ENCODE measurements at places on chromosomes 3 and 15.

GRCh38 chr15:94277485-94277884 is 46.1 kb downstream of the MCTP2 start:
- no peak for DNase-seq

DNA sequence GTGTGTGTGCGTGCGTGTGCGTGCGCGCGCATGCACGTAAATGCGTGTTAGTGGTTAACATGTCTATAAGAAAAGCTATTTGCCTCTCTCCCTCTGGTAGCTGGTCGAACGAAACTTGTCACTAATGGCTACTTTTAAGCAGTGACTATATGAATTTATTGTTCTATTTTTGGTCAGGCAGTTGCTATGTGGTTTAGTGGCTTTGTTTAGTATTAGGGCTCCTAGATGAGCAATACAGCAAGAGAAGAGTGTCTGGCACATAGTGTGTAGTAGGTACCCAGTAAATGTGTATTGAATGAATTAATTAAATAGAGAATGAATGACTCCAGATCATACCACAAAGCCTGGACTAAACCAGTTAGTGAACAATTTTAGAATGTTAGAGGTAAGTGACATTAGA is 171.6 kb downstream of the PPM1L start:
- no peak for DNase-seq

- DNase-seq: no peak
These were observed 100.8 kb downstream of the OPA1 start for GRCh38 chr3:193693774-193694173.

- DNase-seq: no peak
These were observed 336.0 kb upstream of the TRIM42 start for GRCh38 chr3:140341817-140342403.

GRCh38 chr15:45521596-45522327 is 793 bp downstream of the SLC30A4 start:
- DNase-seq: no peak

DNA sequence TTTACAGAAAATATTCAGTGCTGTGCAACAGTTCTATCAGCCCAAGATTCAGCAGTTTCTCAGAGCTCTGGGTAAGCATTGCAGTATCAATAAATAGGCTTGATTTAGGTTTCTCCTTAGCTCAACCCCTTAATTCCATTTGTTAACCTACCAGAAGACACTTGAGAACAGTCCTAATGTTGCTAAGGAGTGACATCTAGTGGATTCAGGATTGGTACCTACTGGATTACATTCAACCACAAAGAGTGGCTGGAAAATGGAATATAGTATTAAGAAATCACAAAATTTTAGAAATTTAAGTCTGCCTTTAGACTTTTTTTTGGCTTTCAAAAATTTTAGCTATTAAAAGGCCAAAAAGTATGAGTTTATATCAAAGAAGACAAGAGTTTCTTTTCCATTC is 34.7 kb downstream of the POLG start:
- no peak for DNase-seq

DNA sequence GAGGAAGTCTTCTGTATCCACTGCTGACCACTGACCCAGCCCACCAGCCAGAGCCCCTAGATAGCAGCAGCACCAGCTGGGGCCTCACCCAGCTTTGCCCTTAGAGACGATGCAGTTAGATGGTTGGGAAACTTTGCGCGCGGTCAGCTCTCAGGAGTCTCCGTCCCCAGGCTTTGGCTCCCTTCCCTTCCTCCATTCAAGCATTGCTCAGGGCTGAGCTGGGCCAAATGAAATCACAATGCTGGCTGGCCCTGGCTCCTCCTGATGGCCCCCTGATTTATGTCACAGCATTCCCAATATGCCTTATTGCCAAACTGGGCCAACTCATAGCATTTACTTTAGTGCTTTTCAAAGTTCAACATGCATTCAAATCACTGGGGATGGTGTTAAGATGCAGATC is 34.6 kb upstream of the RHCG start:
- DNase-seq: no peak

- DNase-seq: no peak
These were observed 122.3 kb downstream of the EFHB start for GRCh38 chr3:19811689-19812088.

GRCh38 chr3:32945136-32945535 is 6.3 kb upstream of the CCR4 start:
- DNase-seq: no peak

DNA sequence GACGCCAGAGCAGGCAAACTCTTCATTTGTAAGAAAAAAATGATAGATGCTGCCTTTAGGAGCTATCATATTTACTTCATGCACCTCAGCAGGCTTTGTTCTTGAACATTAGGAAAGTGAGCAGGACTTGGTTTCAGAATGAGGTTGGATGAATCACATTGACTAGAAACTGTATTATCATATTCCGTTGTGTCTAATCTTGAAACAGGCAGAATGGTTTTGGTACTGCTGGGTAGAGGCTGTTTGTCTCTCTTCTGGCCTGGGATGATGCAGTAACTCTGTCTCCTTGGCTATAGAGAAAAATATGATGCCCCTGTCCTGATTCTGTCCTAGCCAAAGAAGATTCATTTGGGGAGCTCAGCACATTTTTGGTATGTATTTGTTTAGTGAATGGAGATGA is 344.2 kb upstream of the GRM7 start:
- DNase-seq: no peak

DNA sequence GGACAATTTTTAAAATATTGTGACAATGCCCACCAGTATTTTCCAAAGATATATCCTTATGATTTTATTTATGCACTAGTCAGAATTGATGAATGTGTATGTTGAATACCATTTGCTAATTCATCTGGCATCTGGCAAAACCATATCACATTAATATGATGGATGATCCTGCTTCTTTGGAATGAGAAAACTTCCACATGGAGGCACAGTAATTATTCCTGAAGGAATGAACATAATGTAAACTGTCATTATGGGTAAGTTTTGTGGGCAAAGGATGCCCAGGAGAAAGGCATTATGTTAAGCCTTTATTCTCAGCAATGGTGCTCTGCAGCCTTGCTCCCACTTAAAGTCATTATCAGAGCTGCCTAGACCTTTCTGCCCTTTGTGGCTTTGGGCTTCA is 113.0 kb upstream of the MME start:
- no peak for DNase-seq

DNA sequence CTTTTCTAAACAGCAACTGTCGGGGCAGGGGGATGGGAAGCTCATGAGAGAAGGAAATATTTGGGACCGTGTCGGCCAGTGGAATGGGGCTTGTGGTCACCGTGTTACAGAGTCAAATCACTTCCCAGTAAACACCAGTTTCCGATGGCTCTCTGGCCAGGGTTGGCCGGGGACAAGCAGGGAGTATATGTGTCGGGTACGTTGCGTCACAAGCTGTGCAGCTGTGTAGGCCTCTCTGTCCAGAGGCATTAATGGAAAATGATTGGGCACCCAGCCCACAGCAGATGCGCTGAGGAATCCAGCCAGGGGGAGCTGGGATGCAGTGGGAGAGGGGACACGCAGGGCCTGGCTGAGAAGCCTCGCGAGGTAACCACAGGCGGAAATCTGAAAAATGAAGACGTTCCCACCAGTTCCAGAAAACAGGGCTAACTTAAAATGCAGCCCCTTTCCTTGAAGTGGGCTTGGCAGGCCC is 15.8 kb upstream of the ALDH1A3 start:
- DNase-seq: peak; percentile 64

GRCh38 chr3:87410110-87410509 is 133.7 kb upstream of the POU1F1 start:
- DNase-seq: no peak

- DNase-seq: no peak
These were observed 52.8 kb downstream of the RGMA start for GRCh38 chr15:93035953-93036810.

DNA sequence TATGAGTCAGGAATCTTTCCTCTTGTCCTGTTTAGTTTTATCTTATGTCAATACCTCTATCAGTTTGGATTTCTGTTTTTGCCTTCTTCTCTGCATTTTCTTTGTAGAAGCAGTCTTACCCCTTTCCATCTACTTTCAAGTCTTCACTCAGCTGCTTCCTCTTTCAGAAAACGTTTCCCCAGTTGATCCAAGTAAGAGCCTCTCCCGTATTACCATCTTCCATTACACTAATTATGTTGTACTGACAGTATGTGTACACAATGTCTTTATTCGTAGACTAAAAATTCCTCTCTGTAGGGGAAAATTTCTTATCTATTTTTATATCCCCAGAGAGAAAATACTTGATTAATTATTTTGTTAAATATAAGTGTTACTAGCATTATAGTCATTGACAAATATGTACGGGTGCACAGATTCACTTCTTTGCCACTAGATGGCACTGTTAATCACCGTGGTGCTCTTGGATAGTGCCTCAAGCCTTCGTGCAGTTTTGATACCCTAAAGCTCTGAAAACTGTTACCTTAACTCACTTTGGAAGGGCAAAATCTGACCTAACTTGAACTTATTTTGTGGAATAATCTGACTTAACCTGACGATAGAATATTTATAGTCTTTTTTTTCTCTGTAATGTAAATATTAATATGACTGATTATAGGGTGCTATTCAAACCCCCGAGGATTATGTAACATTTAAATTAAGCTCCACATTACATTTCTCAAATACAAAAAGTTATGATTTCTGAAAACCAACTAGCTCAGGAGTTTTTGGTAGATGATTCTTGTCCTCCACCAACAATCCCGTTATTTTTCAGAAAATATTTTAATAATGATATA is 74.2 kb upstream of the POU1F1 start:
- DNase-seq: no peak

DNA sequence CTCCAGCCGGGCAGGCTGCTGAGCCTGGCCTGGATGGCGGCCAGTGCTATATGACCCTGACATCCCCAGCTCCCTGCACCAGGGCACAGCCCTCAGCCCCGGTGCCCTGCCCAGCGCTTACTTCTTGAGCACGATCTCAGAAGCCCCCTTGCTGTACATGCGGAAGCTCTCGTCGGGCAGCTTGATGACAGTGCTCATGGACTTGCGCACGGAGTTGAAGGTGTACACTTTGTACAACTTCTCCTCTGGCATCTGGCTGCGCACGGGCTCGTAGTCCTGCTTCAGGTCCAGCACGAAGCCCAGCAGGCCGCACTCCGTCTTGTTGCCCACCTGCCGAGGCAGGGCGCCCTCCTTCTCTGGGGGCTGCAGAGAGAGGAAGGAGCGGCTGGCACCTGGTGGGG is 38.8 kb upstream of the SEC13 start:
- DNase-seq: no peak

GRCh38 chr3:36874424-36874823 is 70.4 kb downstream of the TRANK1 start:
- DNase-seq: no peak

DNA sequence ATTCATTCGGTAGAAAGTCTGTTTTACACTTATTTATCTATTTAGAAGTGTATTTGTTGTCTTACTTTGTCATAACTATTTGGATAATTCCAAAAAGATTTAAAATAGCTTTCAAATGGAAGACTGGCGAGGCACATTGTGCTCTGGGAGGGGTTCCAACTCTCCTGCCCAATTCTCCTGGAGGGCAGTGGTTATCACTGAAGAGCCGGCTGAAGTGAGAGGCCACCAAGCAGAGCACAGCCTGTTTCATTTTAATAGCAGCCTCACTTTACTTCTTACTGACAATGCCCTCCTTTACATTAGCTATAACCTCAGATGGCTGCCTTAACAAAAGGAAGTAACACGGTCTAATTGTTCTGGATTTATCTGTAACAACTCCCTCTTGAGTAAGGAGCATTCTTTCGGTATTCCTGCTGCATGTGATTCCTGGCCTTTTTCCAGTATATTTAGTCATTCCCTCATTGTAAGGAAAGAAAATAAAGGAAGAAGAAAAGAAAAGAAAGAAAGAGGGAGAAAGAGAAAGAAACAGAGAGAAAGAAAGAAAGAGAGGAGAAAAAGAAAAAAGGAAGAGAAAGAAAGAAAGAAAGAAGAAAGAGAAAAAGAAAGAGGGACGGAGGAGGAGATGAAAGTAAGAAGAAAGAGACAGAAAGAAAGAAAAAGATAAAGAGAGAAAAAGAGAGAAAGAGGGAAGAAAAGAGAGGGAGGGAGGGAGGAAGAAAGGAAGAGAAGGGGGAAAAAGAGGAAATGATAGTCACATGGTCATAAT is 339.8 kb upstream of the WNT5A start:
- no peak for DNase-seq

DNA sequence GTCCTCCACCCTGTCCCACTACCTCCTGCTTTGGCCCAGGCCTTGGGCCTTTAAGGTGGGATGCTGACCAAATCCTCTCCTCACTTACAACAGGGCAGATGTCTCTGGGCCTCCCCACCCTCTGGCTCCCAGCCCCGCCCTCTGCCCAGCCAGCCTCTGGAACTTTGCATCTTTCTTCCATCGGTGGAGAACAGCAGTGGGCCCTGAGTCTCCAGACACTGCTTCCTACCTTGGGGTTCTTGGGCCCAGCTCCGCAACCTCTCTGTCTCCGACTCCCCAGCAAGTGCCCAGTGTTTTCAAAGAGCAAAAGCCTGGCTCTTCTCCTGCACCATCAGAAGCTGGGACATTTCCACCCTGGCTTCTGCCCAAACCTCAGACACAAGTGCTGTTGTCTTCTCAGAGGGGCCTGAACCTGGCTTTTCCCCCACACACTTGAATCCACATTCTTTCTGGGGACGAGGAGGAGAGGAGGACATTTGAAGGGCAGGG is 33.1 kb downstream of the MRAS start:
- no peak for DNase-seq

DNA sequence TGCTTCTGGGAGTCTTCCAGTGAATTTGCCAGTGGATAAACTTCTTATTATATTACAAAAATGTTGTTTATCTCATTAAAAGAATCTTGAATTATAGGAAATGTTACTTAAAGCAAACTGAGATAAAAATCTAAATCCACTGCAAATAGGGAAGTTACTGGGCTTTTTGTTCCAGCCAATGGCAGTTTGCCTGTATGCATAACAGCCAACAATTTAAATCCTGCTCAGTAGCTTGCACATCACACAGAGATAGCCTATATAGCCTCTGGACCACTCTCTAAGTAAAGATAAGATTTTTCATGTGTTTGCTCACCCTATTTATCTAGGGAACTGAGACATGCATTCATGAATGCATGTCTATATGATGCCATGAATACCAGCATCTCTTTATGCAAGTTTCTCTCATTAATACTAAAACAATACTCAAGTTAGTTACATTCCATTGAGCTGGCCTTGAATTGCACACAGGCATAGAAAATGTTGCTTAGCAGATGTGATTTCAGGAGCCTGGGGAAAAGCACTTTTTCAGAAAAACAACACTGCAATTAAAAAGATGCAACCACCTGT is 92.1 kb upstream of the GPR149 start:
- DNase-seq: no peak

DNA sequence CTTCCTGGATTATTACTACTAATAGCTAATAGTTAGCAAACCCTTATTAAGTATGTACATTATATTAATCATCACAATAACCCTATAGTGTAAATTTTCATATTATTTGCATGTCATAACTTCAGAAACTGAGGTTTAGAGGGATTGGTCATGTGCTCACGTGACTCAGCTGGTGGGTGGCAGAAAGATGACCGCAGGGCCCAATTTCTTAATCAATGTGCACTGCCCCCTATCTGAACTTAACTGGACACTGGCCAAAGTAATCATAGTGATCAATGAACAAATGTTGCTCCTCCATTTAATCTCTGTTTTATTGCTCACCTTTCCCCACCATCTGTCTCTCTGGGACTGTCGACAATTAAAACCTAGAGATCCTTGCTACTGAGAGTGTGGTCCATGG is 52.2 kb downstream of the PLD1 start:
- DNase-seq: no peak

All from BJ (cell line).